ENCODE measurements at places on chromosomes 11 and 22. TPM values are rescaled to one million over a fixed set of nuclear protein-coding genes. Genes with fewer than 3 reads are reported as not detected.

DNA sequence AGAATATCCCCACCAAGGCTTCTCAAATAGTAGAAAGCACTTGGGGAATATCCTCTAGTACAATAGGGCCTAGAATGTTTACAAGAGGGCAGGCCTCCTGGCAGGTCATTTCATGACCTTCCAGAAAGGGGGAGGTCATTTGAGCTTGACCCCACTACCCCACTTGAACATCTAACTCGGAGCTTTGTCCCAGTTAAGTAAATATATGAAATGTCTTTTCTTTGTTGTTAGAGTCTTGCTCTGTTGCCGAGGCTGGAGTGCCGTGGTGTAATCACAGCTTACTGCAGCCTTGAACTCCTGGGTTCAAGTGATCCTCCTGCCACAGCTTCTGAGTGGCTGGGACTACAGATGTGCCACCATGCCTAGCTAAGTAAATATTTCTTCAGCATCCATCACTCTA lies 108.4 kb downstream of the ABTB2 start:
- no peak overlapping the region for H3K4me3 ChIP-seq
- peaks cover 39% of the 10 kb centered on the region for H3K4me1 ChIP-seq
- H3K27me3 ChIP-seq = no peaks in the 10 kb centered on the region
- DNase-seq = no peak
- no peaks in the 10 kb centered on the region for H3K36me3 ChIP-seq

- peak overlapping the region; percentile 99 for H3K27ac ChIP-seq
- no peak overlapping the region for H3K4me3 ChIP-seq
- no peaks in the 10 kb centered on the region for H3K27me3 ChIP-seq
- H3K36me3 ChIP-seq = no peaks in the 10 kb centered on the region
These were observed 2.5 kb downstream of the CD81 start for GRCh38 chr11:2379466-2380174.

- H3K36me3 ChIP-seq = no peaks in the 10 kb centered on the region
- no peaks in the 10 kb centered on the region for H3K27me3 ChIP-seq
- no peak overlapping the region for H3K4me3 ChIP-seq
- H3K4me1 ChIP-seq = peaks cover 8% of the 10 kb centered on the region
- peak overlapping the region; percentile 39 for H3K27ac ChIP-seq
These were observed 96.6 kb upstream of the AKIP1 start for GRCh38 chr11:8814209-8814922.

- H3K4me3 ChIP-seq = peak overlapping the region; percentile 32
- H3K36me3 ChIP-seq = no peaks in the 10 kb centered on the region
- peaks cover 64% of the 10 kb centered on the region for H3K27me3 ChIP-seq
- DNase-seq = no peak
- peak overlapping the region; percentile 47 for H3K27ac ChIP-seq
These were observed 4.6 kb downstream of the WT1 start for GRCh38 chr11:32430568-32431381.

DNA sequence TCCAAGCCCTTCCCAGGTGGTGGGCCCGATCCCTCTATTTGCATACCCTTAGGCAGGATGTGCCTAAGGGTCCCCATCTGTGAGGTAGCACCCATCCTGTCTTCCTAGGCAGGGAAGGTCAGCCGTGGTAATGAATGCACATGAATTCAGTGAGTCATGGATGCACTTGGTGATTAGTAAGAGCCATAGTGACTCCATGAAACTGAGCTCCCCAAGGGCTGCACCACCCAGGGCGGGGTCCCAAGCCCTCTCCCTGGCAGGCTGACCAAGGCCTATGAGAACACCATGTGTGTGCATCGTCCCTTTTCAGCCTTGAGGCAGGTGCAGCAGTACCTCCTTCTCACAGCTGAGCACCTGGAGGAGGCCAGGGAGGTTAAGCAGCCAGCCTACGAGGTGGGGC lies 15.6 kb upstream of the SUSD2 start:
- no peak for DNase-seq
- H3K27me3 ChIP-seq = no peaks in the 10 kb centered on the region
- H3K4me1 ChIP-seq = peaks cover 40% of the 10 kb centered on the region
- peak overlapping the region; percentile 86 for H3K27ac ChIP-seq

GRCh38 chr11:48261600-48261999 lies 2.1 kb upstream of the OR4X1 start:
- H3K27me3 ChIP-seq = no peaks in the 10 kb centered on the region
- no peaks in the 10 kb centered on the region for H3K36me3 ChIP-seq
- no peak for DNase-seq
- H3K4me1 ChIP-seq = no peaks in the 10 kb centered on the region
- H3K27ac ChIP-seq = no peak overlapping the region

- no peak for DNase-seq
- peaks cover 39% of the 10 kb centered on the region for H3K36me3 ChIP-seq
- no peak overlapping the region for H3K4me3 ChIP-seq
These were observed 4.7 kb downstream of the TCIRG1 start for GRCh38 chr11:68043349-68044144.

- no peak overlapping the region for H3K4me3 ChIP-seq
- no peak overlapping the region for H3K27ac ChIP-seq
- H3K4me1 ChIP-seq = no peaks in the 10 kb centered on the region
- no peaks in the 10 kb centered on the region for H3K36me3 ChIP-seq
These were observed 133.2 kb upstream of the RCN1 start for GRCh38 chr11:31957674-31958073.

DNA sequence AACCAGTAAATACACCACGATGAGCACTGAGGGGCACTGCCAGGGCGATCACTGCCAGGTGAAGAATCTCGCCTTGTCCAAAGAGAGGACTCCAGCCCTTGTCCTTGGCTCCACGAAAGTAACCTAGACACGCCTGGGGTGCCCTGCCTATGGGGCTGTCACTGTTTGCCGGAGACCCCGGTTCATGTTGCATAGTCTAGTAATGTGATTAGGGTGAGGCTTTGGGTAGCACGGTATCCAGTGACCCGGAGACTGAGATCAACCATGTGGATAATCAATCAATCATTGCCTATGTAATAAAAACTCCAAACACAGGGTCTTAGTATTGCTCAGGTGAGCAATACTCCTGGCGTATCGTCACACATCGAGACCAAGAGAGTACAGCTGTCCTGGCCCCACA lies 59.2 kb upstream of the BID start:
- H3K36me3 ChIP-seq = peaks cover 19% of the 10 kb centered on the region
- no peak overlapping the region for H3K27ac ChIP-seq
- no peaks in the 10 kb centered on the region for H3K27me3 ChIP-seq
- no peak overlapping the region for H3K4me3 ChIP-seq
- H3K4me1 ChIP-seq = peaks cover 4% of the 10 kb centered on the region
- DNase-seq = no peak

Gene CATSPER1
- polyA plus RNA-seq = 0.12 TPM

Gene ENTHD1
- polyA plus RNA-seq = not detected

Gene PHOX2A
- not detected for polyA plus RNA-seq

Gene NOX4
- 2.3 TPM for polyA plus RNA-seq

Gene OLFML1
- 1.8 TPM for polyA plus RNA-seq

Gene CCDC73
- 0.01 TPM for polyA plus RNA-seq

Data from heart left ventricle (tissue), 16 donors.